Kidney tubule cell (primary cell): ENCODE measurements at places on chromosomes 13 and 19.
A peak's percentile ranks its signal among the peaks of the same experiment; 100 is the strongest.

- no peak for DNase-seq
These were observed 409.6 kb downstream of the TBC1D4 start for GRCh38 chr13:75072368-75072767.

GRCh38 chr19:38197937-38198704, 25.9 kb downstream of the DPF1 start:
- DNase-seq = no peak

GRCh38 chr19:37725181-37725580, 5.6 kb upstream of the ZNF607 start:
- no peak for DNase-seq

GRCh38 chr13:50162567-50162966, 147.3 kb downstream of the KCNRG start:
- no peak for DNase-seq

DNA sequence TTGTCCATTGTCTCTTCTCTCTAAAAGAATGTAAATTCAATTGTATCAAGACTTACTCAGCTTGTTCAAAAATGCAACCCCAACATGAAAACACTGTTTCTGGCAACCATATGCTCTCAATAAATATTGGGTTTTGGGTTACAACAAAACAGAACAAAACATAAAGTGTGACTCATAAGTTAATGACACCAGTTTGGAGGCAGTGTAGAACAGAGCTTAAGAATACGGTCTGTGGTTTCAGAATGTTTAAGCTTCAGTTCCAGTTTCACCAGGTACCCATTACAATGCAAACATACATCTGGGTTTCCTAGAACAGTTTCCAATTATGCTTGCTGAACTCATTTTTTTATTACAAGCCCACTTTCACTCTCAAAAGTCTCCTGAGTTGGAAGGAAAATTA, 285.8 kb upstream of the PCDH9 start:
- DNase-seq = no peak

DNA sequence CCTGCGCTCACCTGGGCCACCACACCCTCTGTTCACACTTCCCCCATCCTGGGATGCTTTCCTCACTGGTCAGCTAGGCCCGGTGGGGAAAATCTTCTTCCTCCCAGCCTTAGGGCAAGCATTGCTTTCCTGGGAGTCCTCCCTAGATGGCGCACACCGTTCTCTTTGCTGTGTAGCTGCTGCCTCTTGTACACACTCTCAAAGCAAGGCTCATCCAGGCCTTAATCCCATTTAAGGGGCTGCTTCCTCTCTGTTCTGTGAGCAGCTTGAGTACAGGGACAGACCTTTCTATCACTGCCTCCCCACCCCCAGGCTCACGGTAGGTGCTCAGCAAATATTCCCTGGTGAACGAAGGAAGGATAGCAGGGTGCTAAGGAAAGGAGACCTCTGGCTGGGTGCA, 11.1 kb downstream of the SLC7A10 start:
- DNase-seq = no peak

GRCh38 chr13:21967871-21968270, 297.0 kb downstream of the FGF9 start:
- DNase-seq = no peak

- DNase-seq = no peak
These were observed 629 bp downstream of the PEPD start for GRCh38 chr19:33520844-33521479.

- no peak for DNase-seq
These were observed 271.2 kb downstream of the DCLK1 start for GRCh38 chr13:35859981-35860380.

DNA sequence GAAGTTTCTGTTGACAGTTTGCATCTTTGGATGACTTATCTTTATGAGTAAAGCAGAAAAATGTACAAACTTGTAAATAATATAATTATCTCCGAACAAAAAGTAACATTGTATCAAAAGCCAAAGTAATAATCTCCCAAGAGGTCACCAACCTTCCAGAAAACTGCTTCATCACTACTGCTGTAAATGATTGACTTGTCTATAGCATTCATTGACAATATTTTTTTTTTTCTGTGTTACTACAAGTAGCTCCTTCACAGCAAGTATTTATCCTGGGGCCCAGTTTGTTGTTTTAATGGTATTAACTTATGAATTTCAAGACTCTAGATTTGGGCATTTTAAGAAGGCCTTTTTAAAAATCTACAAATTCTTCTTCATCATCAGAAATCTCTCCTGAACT, 242.4 kb downstream of the KLF12 start:
- peak; percentile 7 for DNase-seq

GRCh38 chr19:44752123-44752815, 3.8 kb downstream of the BCL3 start:
- DNase-seq = no peak

DNA sequence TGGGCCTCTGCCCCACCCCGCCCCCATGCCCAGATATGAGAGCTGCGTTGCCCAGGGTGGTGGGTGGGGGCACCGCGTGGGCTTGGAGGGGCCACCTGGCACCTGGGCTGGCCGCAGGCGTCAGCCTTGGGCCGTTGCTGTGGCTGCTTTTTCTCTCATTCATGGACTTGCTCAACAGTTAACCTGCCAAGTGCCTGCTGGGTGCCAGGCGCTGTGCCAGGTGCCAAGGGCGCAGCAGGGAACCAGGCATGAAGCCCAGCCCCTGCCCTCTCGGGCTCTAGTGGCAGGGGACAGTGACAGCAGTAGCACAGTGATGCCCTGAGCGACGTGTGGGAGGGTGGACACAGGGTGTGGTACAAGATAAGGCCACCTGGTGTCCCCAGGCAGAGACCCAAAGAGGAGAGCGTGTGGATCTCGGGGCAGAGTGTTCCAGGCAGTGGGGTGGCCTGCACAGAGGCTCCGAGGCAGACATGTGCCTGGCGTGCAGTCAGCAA, 28.1 kb downstream of the DHX34 start:
- DNase-seq = no peak

- no peak for DNase-seq
These were observed 27.4 kb upstream of the CACTIN start for GRCh38 chr19:3653865-3654513.

DNA sequence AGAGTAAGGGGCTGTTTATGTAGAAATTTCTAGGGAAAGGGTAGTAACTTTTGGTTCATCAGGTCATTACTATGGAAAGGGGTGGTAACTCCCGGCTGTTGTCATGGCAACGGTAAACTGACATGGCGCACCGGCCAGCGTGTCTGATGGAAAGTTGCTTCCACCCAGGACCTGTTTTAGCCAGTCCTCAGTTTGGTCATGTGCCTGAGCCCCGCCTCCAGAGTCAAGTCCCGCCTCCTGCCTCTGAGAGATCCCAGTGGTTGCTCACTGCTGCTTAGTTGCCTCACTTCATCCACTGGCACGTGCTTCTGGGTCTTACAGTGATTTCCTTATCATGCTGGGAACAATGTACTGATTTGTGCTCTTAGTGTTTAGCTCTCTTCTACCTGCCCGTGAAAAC, 455.2 kb upstream of the ZNF507 start:
- DNase-seq = no peak

- DNase-seq = no peak
These were observed 157.5 kb downstream of the RGCC start for GRCh38 chr13:41614671-41615527.

DNA sequence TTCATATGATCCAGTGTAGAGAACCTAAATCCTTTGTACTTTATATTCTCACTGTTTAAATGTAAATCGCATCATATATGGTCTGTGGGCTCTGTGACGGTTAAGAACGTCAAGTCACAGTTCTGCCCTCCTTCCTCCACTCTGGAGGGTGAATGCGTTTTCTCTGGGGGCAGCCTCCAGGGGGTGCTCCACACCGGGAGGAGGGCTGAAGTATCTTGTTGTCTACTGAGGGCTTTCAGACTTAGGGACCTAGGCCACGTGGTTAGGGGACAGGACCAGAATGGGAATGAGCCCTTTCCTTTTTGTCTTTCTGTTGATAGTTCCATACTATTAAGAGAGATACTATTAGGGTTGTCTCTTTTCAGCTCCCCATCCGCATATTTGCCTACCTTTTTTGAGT, 504.9 kb downstream of the FGF9 start:
- no peak for DNase-seq

- no peak for DNase-seq
These were observed 63.4 kb downstream of the SMARCA4 start for GRCh38 chr19:11024259-11024658.

DNA sequence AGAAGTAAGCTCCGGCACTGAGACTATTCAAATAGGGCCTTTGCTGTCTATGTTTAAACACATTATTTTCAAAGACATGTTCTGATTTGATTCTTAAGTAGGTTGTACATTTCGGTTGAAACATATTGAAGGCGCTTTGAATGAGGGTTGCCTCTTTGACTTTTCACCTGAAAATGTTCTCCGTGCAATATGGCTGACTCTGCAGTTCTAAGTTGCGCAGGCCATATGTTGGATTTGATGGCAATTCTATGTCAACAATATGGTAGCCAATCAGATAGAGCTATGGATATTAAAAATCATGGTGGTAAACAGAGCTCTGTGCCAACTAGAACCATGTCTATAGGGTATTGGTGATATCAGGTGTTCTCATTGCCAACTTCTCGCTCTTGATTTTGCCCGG, 307.3 kb downstream of the NALCN start:
- no peak for DNase-seq

DNA sequence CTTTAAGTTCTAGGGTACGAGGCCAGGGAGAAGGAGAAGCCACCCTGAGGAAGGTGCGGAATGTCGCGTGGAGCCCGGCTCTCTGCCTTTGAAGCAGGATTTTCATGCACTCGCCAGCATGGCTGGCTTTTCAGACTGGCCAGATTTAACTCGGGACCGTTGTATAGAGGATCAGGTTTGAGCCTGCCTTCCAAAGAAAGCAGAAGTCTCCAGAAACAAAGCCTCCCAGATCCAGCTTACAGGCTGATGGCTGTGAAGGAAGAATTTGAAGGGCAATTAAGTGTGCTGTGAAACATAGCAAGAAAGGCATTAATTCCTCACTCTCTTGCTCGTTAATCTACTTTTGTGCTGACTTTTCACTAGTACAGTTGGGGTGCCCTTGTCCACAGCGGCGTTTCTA, 140.2 kb downstream of the SOX1 start:
- DNase-seq = no peak

DNA sequence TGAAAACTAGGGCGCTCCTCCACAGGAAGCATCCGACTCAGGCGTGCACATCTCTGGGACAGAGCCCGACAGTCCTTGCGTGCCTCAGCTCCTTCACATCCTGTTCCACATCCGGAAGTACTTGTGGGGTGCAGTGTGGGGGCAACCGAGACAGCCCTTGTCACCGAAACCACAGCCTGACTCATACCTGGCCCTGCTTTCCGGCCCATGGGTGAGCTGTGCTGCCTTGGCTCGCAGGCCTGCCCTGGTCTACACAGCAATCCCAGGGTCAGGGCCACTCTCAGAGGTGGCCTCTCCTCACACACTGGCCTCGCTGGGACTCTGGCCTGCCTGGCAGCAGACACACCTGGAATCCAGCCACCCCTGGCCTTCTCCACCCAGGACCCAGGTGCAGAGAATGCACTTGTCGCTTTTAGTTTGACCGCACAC, 100.4 kb downstream of the STK24 start:
- peak; percentile 95 for DNase-seq

GRCh38 chr19:45428384-45429231, 4.9 kb upstream of the ERCC1 start:
- peak; percentile 38 for DNase-seq

GRCh38 chr13:75296641-75297040, 185.3 kb downstream of the TBC1D4 start:
- DNase-seq = no peak

- peak; percentile 76 for DNase-seq
These were observed 77.9 kb downstream of the ZNF536 start for GRCh38 chr19:30450100-30450499.

- peak; percentile 85 for DNase-seq
These were observed 58.3 kb downstream of the GPALPP1 start for GRCh38 chr13:45047394-45048310.

DNA sequence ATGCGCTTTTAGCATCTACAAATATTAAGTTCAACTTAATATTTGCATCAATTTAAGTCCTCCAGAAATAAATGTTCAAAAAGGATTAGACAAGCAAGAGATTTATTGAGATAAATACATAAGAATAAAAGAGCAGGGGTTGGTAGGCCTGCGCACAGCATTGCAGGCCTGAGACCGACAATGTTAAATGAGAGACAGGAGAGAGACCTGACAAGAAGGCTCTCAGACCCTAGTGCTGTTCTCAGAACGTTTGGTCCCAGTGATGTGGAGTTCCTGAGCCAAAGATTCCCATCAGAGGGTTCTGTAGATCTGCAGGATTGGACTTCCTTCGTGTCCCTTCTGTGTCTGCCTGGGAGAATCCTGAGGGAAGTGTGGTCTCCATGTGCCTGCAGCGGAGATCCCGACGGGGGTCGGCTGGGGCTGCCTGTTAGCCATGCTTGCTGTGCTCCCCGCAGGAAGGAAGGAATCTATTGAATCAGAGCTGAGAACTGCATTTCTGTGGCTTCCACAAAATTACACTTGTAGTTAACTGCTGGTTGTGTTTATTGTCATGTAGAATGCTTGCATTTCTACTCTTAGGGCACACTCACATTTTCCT, 369.9 kb upstream of the SLC10A2 start:
- DNase-seq = no peak

DNA sequence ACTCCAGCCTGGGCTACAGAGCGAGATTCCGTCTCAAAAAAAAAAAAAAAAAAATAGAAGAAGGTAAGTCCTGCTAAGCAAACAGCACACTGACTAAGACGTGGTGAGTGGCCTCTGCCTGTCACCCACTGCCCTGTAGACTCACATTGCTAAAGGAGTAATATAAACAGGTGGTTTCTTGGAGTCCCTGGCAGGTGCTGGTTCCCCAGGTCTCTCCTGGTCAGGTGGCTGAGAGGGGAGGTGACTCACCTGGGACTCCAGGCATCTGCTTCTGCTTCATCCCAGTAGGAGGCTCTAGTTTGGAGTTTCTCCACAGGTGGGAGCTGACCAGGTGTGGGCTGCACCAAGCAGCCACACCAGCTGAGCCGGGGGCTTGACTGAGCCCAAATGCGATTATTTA, at the start of gene OR10H1:
TSS of gene OR10H1 (minus strand) at position 359 of the 400 bp plus-strand sequence. CDS start 7,627 bp downstream, outside the sequence.
- DNase-seq = peak; percentile 88

DNA sequence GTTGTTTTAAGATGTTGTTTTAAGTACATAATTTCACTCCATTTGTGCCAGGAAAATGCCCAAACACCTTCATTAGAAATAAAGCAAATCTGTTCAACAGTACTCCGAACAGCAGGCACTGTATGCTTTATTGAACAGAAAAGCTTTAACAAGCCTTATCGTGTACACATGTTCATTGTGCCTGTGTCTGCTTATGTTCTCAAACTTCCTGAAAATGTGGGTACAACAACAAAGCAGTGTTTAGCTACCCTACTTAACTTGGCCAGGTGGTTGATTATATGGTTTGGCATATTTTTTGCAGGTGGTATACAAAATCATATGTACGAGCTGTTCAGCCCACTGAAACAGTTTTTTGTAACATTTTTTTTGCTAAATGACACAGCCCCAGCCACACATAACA, 718.0 kb downstream of the DACH1 start:
- DNase-seq = no peak

- no peak for DNase-seq
These were observed 120.7 kb upstream of the RNF113B start for GRCh38 chr13:98297745-98298144.

GRCh38 chr19:16085115-16085514, 8.8 kb downstream of the TPM4 start:
- peak; percentile 70 for DNase-seq

- DNase-seq = no peak
These were observed 33.0 kb downstream of the DPRX start for GRCh38 chr19:53664760-53665159.
